ENCODE measurements at places on chromosomes 2 and 18. TPM values are rescaled to one million over a fixed set of nuclear protein-coding genes. Genes with fewer than 3 reads are reported as not detected.

GRCh38 chr2:49037197-49037596 lies 117.1 kb downstream of the FSHR start:
- H3K4me1 ChIP-seq = no peaks in the 10 kb centered on the region
- H3K4me3 ChIP-seq = no peak overlapping the region

- no peak for DNase-seq
- H3K27ac ChIP-seq = no peak overlapping the region
- H3K27me3 ChIP-seq = no peaks in the 10 kb centered on the region
- H3K36me3 ChIP-seq = no peaks in the 10 kb centered on the region
- H3K4me3 ChIP-seq = no peak overlapping the region
Measured at GRCh38 chr2:221235941-221236340, 336.2 kb downstream of the EPHA4 start.

CELF4 gene
- total RNA-seq = not detected

GRCh38 chr2:28401948-28402550 lies 9.4 kb downstream of the FOSL2 start:
- no peaks in the 10 kb centered on the region for H3K27me3 ChIP-seq
- H3K27ac ChIP-seq = no peak overlapping the region
- peaks cover 65% of the 10 kb centered on the region for H3K4me1 ChIP-seq
- DNase-seq = no peak

OR6B2 gene
- not detected for total RNA-seq

GRCh38 chr18:68942230-68942629 lies 144.3 kb downstream of the CCDC102B start:
- H3K27ac ChIP-seq = no peak overlapping the region
- no peak overlapping the region for H3K4me3 ChIP-seq
- no peaks in the 10 kb centered on the region for H3K27me3 ChIP-seq
- DNase-seq = no peak

VWA3B gene
- total RNA-seq = not detected

TUBA3E gene
- not detected for total RNA-seq

- no peak for DNase-seq
- no peaks in the 10 kb centered on the region for H3K4me1 ChIP-seq
- no peaks in the 10 kb centered on the region for H3K36me3 ChIP-seq
- no peak overlapping the region for H3K27ac ChIP-seq
- H3K27me3 ChIP-seq = no peaks in the 10 kb centered on the region
Measured at GRCh38 chr2:228417526-228417925, 236.0 kb upstream of the SPHKAP start.

DNA sequence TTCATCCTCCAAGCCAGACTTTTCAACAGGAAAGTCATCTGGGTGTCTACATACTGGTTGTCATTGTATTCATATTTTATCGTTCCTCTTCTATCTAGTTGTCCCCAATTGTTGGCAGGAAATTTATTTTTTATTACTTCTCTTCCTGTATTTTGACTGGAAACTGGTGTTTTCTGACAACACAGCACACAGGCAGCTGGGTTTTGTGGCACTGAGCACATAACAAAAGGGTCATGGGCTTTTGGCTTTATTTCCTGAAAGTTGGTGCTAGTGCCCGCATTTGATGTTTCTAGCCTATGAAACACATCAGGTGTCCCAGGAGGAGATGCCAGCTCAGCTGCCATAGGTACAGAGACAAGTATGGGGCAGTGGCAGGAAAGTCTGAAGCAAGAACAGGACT lies 126.4 kb downstream of the TMEM17 start:
- no peaks in the 10 kb centered on the region for H3K36me3 ChIP-seq
- H3K27me3 ChIP-seq = no peaks in the 10 kb centered on the region
- no peak for DNase-seq
- H3K4me1 ChIP-seq = no peaks in the 10 kb centered on the region
- no peak overlapping the region for H3K27ac ChIP-seq

- no peaks in the 10 kb centered on the region for H3K4me1 ChIP-seq
- H3K36me3 ChIP-seq = no peaks in the 10 kb centered on the region
- peaks cover 8% of the 10 kb centered on the region for H3K27me3 ChIP-seq
- no peak for DNase-seq
- H3K27ac ChIP-seq = no peak overlapping the region
Measured at GRCh38 chr2:134839649-134840048, 1.2 kb downstream of the ACMSD start.

DNA sequence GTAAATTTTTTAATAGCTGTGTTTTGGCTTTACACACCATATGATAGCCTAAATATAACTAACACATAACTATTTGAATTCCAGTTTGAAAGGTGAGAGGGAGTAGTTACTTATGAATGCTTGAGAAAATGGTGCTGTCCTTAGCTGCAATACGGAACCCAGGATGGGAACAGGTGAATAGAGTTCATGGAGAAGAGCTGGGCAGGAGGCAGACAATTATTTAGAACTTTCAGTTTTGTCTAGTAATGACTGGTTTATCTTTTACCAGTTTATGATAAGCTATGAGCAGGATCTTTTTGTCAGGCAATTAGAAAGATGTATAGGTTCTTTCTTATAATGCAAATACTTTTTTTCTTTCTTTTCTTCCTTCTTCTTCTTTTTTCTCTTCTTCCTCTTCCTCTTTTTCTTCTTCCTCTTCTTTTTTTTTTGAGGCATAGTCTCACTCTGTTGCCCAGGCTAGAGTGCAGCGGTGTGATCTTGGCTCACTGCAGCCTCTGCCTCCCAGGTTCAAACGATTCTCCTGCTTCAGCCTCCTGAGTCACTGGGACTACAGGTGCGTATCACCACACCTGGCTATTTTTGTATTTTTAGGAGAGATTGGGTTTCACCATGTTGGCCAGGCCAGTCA lies 25.9 kb downstream of the UBR3 start:
- no peak overlapping the region for H3K4me3 ChIP-seq
- H3K27ac ChIP-seq = no peak overlapping the region
- DNase-seq = no peak
